ENCODE measurements at places on chromosomes 11 and 22.

DNA sequence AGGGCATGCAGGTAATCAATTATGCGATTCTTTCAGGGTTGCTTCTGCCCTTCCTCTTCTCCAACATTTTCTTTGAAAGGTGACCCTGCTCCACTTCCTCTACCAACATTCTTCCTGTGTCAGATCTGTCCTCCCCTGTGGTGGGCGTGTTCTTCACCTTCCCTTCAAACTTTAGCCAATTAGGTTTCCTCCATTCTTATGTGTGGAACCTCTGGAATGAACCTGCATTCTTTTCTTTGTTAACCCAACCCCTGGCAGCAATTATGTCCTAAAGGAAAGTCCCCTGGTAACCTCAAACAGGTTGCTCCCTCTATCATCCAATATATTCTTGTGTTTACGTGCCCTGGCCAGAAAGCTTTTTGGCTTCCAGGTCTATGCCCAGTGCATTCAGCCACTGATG lies 22.4 kb downstream of the KIRREL3 start:
- no peak for DNase-seq

DNA sequence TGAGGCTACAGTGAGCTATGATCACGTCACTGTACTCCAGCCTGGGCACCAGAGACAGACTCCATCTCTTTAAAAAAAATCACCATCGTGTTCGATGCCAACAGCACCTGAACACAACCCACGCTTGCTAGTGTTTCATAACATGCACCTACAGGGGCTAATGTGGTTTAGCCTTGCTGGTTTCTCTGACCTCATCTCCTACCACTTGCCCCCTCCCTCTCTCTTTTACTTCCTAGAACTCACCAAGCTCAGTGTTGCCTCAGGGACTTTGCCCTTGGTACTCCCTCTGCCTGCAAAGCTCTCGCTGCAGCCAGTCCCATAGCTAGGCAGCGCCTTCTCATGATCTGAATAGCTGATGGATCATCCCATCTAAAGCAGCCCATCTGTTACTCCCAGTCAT lies 99.8 kb downstream of the FBXO7 start:
- no peak for DNase-seq

DNA sequence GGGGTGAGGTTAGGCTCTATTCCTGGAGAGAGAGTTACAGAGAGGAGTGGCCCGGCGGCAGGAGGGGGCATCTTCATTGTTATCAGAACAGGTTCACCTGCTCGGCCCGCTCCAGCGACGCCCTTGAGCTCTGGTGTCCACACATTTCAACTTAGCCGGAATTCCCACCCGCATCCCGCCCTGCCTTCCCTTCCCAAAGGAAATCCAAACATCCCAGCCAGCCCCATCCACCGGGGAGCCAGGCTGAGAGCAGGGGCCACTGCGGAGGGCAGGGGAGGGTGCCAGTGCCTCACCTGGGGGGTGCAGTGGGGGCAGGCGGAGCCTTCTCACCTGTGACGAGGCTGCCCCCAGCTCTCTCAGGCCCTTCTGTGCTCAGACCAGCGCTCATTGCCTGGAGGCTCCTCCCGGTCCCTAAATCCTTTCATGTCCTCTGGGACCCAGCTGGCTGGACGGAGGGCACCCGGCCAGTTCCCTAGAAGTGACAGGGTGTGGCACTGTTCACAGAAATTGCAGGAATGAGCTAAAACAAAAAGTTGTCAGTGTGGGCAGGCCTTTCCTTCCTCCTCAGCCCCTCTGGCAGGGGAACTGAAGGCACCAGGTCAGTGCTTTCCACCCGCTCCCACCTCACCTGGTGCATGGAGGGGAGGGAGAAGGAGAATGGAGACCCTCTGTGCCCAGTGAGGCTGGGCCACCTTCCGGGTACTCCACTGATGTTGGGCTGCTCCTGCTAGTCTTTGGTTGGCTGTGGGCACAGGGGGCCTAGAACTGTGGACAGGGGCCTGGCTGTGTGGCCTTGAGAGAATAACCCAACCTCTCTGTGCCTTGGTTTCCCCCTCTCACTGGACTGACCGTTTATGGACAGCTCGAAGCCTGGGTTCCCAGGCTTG lies 2.2 kb upstream of the MRGPRG start:
- DNase-seq = no peak

DNA sequence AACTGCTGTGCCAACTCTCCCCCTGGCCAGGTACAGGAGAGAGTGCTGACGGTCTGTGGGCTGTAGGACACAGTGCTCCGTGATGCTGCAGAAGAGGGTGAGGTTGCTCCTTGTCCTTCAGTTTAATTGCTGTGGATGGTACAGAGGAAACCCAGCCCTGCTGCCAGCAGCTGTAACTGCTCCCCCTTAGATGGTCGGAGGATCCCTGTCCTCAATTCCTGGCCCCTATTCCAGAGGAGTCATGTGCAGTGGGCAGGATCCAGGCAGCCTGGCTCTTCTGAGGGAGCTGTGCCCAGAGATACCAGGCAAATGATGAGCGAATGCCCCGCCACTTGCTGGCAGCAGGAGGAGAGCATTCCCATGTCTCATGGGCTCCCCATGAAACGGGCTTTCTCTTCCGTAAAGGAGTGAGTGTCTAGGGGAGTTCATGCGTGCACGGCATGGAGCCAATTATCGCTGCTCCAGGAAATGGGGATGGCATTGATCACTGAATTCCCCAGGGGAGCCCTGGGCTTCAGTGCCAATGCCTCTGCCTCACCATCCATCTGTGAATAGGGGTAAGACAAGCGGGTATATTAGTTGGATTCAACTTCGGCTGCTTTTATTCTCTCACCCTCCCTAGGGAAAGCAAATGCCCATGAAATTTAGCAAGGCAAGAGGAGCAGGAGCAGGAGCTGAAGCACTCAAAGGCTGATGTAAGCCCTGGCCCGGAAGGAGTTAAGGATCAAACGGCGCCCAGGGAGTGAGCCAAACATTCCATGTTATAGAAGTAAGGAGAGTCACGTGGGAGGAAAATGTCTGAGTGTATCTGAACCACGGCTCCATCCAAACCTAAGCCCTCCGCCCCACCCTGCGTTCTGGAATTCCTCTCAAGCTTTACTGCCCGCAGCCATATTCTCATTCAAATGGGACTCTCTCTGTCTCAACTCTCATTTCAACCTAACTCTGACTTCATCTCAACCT lies 51.0 kb upstream of the CSNK2A3 start:
- no peak for DNase-seq

GRCh38 chr11:86416494-86416893 lies 41.8 kb downstream of the CCDC81 start:
- DNase-seq = no peak

DNA sequence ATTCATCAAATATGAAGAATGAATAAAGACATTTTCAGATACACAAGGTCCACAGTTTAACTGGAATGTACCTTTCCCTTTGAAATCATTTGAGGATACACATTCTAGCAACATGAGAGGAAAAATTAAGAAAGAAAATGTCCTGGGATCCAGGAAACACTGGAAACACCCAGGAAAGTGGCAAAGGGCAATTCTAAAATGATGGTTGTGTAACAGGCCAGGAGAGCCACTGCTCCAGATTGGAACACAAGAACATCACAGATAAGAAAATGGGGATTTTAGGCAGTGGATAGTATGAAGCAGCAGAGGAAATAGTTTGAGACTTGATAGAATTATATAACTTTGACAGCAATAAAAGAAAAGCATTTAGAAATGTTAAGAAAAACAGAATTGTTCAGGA lies 56.1 kb upstream of the GRIK4 start:
- DNase-seq = no peak

DNA sequence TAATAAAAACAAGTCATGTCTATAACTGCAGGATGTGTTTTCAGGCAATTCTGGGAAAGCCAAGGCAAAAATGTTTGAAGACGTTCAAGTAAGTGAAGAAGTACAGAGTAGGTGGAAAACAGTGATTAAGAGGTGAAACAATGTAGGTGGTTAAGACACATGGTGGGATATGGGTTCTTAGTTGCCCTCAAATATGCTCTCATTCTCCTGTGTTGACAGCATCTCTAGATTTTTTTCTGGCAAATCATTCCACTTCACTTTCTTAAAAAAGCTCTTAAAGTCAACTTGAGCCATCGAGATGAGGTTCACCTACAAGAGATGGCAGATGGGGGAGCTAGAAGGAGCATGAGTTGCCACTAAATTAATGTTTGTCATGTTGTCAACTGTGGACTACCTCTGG lies 1041.0 kb upstream of the CNTN5 start:
- DNase-seq = no peak

DNA sequence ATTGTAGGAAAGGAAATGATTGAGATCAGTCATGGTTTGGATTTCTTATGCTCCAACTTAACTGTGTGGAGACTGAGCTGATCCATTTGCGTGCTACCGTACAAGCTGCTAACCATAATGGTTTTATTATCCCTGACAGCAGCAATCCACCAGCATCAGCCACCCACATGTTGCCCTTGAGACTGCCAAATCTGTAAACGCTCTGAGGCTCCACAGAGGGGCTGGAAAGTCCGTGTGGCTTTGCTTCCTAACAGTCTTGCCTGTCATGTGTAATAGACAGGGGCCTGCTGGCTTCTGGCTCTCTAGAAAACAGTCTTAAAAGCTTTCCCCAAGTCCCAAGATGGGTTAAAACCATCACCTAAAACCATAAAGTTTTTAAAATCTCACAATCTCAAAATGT lies 30.1 kb downstream of the ATG16L2 start:
- no peak for DNase-seq

DNA sequence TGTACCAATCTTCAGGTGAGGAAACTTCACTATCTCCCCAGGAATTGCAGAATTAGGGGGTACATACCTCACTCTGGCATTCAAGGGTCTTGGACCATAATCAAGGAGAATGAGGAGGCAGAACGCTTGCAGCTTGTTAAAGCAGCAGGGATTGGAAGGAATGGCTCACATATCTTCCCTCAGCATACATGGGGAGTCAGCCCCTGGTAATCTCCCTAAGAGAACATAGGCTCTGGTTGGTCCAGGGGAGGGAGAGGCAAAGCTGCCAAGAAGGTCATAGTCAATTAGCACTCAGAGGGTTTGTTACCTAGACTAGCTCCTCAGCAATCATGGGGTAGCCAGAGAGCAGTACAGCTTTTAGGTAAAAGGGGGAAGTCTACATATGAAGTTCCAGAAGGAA lies 256.8 kb downstream of the INSC start:
- no peak for DNase-seq

GRCh38 chr11:65869643-65870306 lies 2.8 kb downstream of the EFEMP2 start:
- DNase-seq = no peak

DNA sequence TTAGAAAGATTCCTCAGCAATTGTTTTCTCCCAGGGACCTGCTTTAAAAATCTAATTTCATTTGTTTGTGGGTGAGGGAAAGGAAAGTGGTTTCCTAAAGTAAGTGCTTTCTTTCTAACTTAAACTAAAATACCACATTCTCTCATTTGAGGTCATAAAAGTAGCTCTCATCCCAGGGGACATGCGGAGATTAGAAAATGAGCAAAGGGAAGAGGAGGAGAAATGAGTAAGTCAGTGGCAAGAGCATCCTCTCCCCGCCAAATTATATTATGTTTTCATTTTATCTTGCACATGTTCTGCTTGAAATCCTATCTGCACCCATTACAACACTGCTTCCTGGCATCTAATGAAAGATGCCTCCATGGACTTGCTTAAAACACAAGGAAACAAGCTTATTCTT lies 191.4 kb downstream of the ARHGAP42 start:
- no peak for DNase-seq

DNA sequence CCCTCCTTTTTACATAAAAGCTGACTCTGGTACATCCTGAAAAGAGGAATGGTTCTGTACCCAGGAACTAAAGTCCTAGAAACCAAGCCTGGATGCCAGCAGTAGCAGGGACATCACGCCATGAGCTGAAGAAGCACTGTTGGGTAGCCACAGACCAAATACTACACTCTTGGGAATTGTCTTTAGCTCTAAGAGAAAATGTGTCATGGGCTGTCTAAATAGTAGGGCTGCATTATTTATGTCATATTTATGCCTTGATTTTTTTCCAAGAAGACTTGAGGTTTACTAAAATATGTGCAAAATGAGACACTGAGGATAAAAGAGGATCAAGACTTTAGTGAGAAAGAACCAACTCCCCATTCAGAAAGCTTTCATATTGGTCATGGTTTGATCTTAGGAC lies 213.6 kb downstream of the RAB38 start:
- no peak for DNase-seq

DNA sequence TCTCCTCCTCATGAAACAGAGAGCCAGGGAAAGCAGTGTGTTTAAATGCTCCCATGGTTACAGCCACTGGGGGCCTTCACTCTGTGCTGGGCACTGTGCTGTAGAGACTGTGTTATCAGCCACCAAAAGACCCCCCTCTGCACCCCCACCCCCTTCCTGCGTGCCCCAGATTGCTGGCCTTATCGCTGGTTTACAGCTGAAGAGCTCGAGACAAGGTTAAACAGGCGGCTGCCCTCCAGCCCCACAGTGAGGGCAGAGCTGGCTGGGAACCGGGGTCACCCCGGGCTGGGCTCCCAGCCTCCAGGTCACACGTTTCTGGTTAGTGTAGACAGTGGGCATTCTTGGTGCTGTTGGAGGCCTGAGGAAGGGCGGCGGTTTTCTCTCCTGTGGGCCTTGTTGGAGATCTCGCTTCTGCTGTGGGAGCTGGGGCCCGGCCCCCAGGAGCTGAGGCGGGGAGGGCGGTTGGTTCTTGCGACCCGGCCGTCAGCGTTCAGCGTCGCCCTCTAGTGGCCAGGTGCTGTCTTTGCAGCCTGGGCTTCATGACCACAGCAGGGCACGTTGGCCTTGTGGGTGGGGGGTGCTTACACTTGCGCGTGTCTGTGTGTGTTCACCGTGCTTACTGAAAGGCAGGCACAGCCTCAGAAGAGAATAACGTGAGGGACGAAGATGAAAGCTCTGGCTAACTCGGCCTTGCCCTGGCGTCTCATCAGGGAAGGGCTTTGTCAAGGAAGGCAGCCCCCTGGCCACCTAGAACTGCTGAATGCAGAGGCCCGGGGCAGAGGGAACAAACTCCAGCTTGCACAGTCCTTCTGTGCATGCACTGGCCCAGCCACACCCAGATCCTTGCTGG lies 40.8 kb downstream of the TBC1D22A start:
- DNase-seq = no peak
